SJSA1 (cell line): ENCODE measurements at places on chromosomes 1 and 21. TPM values are rescaled to one million over a fixed set of nuclear protein-coding genes. Genes with fewer than 3 reads are reported as not detected.

The BARHL2 gene
- total RNA-seq = not detected in 2 replicates

The SLC45A3 gene
- total RNA-seq = 2.0 and 2.4 TPM in 2 replicates

The MECR gene
- 22.5 and 27.2 TPM in 2 replicates for total RNA-seq

The FCGR3A gene
- total RNA-seq = not detected in 2 replicates

The CACNA1E gene
- total RNA-seq = 0.03 TPM in 1 of 2 replicates, not detected in the other

The EPHA2 gene
- total RNA-seq = 44.0 and 51.0 TPM in 2 replicates

The PGLYRP3 gene
- total RNA-seq = not detected in 2 replicates

The TMED5 gene
- 73.0 and 84.3 TPM in 2 replicates for total RNA-seq

The SPRR2G gene
- total RNA-seq = not detected in 2 replicates

The FOXD3 gene
- total RNA-seq = 0.13 TPM in 1 of 2 replicates, not detected in the other

The LMX1A gene
- total RNA-seq = not detected in 2 replicates

The SEMA6C gene
- total RNA-seq = 0.06 and 1.1 TPM in 2 replicates

The ATP1A2 gene
- 1.2 TPM in 1 of 2 replicates, not detected in the other for total RNA-seq

The STPG1 gene
- total RNA-seq = 16.5 and 17.5 TPM in 2 replicates

The CR1L gene
- total RNA-seq = not detected in 2 replicates

The TSPEAR gene
- not detected in 2 replicates for total RNA-seq

The INAVA gene
- 0.72 and 5.5 TPM in 2 replicates for total RNA-seq

The SMIM12 gene
- 27.7 and 41.5 TPM in 2 replicates for total RNA-seq

The S100A6 gene
- total RNA-seq = 609 and 771 TPM in 2 replicates

The RXFP4 gene
- total RNA-seq = not detected in 2 replicates

The FMO5 gene
- 1.1 and 1.5 TPM in 2 replicates for total RNA-seq
